ENCODE measurements at places on chromosomes 6 and 20. TPM values are rescaled to one million over a fixed set of nuclear protein-coding genes. Genes with fewer than 3 reads are reported as not detected.

- DNase-seq, result peak; percentile 24
These were observed 6.7 kb downstream of the DEF6 start for GRCh38 chr6:35304299-35304698.

GRCh38 chr6:105799056-105799455 is 287.1 kb upstream of the PRDM1 start:
- DNase-seq, result no peak

- DNase-seq, result no peak
These were observed 115.4 kb downstream of the ISM1 start for GRCh38 chr20:13336308-13337089.

Gene SMPDL3A
- total RNA-seq, result 7.4 TPM

Gene POM121L2
- total RNA-seq, result not detected
